ENCODE measurements at places on chromosomes 5 and 9.

GRCh38 chr9:69535286-69535832 lies 136.8 kb downstream of the APBA1 start:
- no peak for DNase-seq

DNA sequence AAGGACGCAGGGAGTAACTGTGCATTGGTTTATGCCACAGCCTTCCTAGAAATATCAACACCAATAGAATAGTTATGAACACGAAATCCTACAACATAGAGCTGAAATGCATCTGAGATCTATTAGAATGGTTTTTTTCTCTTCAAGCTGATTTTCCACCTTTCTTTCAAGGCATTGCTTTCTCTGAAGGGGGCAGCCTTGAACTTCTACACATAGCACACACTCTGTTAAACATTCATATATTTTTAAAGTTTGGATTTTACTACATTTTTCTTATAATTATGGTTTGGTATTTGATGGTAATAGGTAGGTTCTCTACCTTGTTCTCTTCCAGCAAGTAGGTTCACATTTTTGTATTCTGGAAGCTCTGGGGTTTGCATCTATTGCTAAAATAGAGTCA lies 661.8 kb downstream of the SEMA5A start:
- no peak for DNase-seq

GRCh38 chr9:101365181-101365580 lies 19.6 kb downstream of the BAAT start:
- no peak for DNase-seq

DNA sequence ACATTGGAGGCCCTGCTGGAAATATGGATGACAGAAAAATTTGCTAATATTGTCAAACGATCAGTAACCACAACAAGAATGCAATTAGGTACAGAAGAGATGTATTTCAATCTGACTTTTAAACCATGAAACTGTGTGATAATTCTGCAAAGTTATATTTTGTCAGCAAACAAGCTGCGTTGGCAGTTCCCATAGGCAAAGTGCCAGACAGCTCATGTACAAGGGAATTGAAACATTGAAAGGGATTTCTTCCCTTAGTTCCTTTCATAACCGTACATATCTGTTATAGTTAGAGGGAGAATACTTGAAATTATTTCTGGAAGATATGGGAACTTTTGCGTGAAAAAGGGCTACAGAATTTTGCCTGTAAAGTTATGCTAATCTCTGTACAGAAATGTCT lies 419.4 kb upstream of the PTGER4 start:
- DNase-seq: peak; percentile 44

DNA sequence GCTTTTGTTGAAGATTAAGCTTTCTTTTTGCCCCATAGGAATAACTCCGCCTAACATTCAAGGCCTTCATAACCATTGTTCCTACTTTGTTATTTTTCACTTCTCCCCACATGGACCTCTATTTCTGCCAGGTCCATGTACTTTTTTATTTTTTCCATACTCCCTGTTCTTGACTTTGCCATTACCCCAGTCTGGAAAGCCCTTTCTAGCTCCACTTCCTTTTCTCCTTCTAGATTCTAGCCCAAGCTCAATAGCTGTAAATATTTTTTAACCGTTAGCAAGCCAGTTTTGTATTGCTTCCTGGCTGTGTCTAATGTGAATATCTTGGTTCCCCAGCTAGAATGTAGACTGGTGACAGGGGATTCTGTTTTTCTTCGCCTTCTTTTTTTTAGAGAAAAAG lies 26.1 kb downstream of the NCBP1 start:
- no peak for DNase-seq

DNA sequence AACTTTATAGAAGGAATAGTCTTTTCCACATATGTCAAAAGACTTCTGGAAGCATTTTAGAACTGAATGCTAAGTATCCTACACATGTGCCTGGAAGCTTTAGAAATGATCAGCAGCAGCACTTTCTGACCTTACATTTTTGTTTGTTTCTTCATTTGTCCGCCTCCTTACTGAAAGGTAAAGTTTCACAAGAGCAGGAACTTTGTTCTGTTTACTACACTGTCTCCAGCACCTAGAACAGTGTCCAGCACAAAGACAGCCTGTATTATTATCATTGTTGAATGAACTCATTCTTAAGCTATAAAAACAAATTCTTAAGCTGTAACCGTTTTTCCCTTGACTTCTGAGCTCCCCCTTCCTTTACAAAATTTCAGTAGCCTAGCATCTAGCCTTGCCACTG lies 14.8 kb downstream of the PIP5K1B start:
- no peak for DNase-seq

DNA sequence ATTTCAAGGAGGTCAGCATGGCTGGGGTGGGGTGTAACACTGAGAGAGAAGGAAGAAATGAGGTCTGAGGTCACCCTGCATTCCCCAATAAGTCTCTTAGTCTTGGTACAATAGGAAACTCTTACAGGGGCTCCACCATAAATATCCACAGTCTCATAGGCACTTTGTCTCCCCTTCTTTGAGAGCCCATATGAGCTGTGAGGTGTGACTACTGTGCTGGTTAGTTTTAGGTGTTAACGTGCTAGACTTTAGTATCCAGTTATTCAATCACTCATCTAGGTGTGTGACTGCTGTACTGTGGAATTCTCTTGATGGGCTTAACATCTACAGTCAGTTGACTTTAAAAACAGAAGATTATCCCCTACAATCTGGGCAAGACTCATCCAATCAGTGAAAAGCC lies 378.1 kb upstream of the RFX3 start:
- DNase-seq: no peak
